ENCODE measurements at places on chromosomes 5 and 9.

DNA sequence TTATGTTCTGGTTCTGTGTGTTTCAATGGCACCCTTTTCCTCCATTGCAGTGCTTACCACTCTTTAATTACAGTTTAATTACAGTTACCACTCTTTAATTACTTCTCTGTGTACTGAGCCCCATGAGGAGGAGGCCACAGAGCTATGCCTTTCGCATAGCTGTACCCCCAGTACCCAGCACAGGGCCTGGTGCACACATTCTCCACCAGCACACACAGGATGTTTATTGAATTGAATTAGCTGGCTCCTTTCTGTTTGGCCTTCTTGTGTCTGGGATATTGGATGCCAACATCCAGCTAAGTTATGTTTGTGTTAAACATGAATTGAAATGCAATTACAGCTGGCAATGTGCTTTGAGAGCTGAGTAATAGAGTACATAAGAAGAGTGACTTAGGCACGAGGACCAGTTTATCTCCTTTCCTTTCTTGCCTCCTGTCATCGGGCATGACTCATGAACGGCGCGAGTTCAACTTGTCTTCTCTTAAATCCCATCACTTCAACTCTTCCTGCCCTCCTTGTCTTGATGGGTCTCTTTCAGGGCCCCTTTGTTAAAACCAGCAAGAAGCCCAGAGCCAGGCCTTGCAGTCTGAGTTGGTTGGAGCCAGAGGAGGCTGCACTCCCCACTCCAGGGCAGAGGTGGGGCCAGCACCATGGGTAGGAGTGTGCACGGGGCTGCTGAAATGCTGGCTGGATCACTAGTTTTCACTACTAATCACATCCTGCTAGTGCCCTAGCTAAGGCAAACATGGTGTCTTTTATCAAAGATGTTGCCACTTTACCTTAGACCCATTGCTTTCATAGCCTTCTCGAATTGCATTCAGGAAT lies 37.4 kb downstream of the MVB12B start:
- no peak for DNase-seq

DNA sequence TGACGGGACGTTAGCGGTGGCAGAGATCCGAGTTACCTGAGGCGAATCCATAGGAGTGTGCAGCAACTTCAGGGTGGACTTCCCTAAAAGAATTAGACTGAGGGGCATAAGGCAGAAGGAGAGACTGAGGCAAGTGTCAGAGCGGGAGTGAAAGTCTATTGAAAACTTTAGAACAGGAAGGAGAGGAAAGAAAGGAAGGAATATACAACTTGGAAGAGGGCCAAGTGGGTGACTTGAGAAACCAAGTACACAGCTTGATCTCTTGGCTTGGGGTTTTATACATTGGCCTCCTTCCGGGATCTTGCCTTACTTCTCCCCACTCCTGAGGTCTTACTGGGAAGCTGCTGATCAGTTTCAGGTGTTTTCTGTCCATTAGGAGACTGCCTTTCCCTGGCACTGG lies 84.9 kb downstream of the SNX18 start:
- DNase-seq = no peak

GRCh38 chr5:124628721-124629596 lies 117.5 kb downstream of the ZNF608 start:
- DNase-seq = no peak

- DNase-seq = no peak
Observed at GRCh38 chr9:6905850-6906375, 148.1 kb downstream of the KDM4C start.

- DNase-seq = no peak
Observed at GRCh38 chr5:178236679-178237078, 4.1 kb upstream of the PHYKPL start.

GRCh38 chr9:18666348-18666747 lies 192.4 kb downstream of the ADAMTSL1 start:
- no peak for DNase-seq

DNA sequence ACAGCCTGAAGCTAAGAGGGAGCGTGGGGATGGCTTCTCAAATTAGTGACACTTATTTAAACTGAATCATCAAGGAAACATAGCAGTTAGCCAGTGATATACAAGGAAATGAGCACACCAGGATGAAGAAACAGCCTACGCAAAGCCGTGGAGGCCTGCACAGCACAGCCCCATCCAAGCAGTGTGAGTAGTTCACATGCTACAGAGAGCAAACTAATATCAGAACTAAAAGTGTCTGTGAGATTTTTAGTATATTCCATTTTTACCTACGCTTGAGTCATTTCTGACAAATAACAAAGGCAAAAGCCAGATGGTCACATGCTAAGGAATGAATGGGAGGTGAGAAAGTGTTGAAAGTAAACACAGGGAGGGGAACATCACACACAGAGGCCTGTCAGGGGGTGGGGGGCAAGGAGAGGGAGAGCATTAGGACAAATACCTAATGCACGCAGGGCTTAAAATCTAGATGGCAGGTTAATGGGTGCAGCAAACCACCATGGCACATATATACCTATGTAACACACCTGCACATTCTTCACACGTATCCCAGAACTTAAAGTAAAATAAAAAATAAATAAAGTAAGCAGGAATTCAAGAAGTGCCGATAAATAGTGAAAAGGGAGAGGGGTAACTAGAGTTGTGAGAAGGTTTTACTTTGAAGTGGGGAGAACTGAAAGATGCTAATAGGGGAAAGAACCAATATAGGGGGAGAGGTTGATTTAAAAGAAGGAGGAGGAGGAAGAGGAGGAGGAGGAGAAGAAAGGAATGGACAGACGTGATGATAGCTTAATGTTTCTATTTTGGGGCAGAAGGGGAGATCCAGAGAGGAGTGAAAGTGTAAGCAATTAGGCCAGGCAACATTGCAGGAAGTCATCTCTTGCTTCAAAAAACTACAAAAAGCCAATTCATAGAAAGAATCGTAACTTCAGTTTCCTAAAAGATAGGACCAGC lies 100.9 kb upstream of the PTGER4 start:
- no peak for DNase-seq

GRCh38 chr5:157180374-157181264 lies at the start of gene ITK:
Gene ITK (plus strand): TSS chr5:157180840. CDS start chr5:157180978, 138 bp downstream.
- no peak for DNase-seq

- no peak for DNase-seq
Observed at GRCh38 chr5:1444361-1445189, 665 bp downstream of the SLC6A3 start.

GRCh38 chr5:6397536-6398269 lies 19.4 kb upstream of the MED10 start:
- DNase-seq = no peak

DNA sequence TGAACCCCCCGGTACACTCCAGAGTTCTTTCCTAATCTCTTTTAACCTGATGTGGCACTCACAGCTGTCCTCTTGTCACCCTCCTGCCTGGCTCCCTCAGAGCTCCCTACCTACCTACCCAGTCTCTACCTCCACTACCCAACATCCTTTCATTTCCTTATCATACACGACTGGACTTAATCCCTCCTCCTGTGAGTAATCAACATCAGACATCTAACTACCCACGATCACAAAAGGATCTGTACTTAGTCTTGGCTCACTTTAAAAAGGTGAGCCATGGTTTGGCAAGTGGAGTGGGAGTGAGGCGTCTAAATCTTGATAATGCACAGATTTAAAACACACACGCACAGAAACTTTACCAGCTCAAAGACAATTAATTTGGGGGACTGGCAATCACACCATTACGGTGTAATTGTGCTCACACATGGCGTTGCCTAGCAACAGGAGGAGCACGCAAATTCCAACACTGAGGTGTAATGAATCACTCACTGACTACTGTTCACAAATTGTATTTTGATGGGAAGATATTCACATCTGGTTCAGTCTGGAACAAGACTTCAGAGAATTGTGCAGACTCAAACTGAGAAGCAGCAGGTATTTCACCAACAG lies 235.9 kb downstream of the EPB41L4A start:
- no peak for DNase-seq

DNA sequence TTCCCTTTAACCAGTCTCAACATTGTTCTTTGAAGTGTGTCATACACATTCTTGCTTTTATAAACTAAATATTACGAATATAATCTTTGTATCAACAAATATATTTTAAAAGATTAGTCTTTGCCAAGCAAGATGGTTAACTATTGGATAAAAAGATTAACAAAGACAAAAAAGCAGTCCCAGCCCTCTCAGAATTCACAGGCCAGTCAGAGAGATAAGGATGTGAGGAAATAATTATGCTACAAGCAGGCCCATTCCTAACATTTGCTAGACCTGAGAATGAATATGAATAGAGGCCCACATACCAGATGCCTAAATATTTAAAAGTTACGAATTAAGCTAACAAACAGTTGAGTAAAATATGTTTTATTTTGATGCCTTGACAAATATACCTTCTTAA lies 457.7 kb downstream of the CETN3 start:
- no peak for DNase-seq

GRCh38 chr5:172439785-172440477 lies 14.4 kb downstream of the SH3PXD2B start:
- DNase-seq = no peak

DNA sequence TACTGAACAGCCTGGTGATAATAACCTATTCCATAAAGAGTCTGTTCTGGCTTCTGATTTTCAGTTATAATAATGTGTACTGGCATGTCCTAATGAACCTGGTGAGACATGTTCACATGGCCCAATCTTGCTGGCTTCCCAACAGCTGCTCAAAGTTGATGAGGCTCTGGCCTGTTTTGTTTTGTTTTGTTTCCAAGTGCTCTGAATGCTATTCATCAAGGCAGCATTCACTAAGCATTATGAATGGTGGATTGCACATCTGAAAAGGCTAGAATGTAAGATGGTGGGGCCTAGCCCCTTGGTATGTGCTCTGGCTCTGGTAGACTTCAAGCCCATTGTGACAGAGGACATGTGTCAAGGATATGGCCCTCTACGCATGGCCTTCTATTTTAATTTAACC lies 388.5 kb downstream of the PSAT1 start:
- no peak for DNase-seq

DNA sequence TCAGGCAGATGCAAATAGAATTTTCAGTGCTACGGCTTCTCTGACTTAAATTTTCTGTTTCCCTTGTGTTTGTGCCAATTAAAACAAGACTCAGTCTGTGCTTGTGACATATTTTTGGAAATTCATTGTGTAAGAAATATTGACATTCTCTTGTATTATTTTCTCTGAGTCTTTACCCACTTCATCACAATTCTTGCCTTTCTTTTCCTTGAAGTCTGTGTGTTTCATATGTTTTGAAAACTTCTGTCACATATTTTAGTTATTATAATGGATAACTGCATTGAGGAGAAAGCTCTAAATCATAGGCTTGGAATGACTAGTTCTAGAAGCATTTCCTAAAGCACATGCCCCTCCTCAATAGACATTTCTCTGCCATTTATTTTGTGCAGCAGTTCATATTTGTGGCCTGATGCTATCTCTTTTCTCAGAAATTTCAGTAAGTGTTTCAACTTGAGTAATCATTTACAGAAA lies 206.6 kb downstream of the PALM2AKAP2 start:
- DNase-seq = no peak

DNA sequence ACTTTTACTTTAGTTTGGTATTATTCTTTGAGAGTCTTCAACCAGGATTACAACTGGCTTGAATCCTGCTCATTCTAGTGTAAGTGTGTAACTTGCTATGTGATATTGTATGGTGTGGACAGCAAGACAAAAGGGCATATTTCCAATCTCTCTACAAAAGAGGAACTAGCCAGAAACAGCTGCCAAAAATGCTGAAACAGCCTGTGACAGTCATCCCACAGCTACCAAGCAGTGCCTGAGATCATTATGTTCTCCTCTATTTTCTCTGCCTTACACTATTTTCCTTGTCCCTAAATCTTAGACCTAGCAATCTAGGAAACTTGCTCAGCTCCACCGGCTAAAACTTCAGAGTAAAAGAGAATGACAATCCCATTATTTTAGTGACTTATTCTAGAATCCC lies 42.8 kb downstream of the WDR41 start:
- DNase-seq = no peak

DNA sequence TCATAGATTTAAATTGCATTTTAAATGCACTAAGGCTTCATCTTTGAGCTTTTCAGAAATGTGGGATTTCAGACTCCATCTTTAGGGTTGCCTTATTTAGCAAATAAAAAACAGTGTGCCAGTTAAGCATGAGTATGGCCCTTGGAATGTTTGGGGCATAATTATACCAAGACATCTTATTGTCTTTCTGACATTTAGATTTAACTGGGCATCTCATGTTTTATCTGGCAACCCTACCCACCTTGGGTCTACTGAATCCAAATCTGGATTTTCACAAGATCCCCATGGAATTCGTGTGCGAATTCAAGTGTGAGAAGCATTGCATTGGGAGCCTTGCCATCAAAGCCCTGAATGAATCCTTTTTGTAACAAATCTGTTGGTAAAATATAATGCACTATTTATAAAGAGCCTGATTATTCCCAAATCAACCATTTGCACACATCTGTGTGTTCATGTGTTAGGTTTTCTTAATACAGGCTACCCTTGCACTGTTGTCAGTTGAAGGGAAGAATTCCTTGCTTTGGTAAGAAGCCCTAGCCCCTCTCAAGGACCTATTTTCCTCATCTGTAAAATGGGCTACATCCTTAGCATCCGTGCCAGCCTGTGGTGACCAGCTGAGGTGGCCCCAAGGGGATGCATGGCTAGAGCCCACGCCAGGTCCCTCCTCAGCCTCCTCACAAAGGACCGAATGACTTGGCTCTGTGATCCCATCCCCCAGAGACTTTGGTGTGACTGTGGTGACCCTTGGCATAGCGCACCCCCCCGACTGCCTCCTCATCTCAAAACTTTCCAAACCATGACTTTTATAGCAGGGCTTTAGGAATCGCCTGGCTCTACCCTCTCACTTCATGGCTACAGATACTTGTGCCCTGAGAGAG lies 8.1 kb downstream of the GSN start:
- DNase-seq = no peak

GRCh38 chr5:167730121-167730520 lies 561.3 kb upstream of the WWC1 start:
- no peak for DNase-seq

DNA sequence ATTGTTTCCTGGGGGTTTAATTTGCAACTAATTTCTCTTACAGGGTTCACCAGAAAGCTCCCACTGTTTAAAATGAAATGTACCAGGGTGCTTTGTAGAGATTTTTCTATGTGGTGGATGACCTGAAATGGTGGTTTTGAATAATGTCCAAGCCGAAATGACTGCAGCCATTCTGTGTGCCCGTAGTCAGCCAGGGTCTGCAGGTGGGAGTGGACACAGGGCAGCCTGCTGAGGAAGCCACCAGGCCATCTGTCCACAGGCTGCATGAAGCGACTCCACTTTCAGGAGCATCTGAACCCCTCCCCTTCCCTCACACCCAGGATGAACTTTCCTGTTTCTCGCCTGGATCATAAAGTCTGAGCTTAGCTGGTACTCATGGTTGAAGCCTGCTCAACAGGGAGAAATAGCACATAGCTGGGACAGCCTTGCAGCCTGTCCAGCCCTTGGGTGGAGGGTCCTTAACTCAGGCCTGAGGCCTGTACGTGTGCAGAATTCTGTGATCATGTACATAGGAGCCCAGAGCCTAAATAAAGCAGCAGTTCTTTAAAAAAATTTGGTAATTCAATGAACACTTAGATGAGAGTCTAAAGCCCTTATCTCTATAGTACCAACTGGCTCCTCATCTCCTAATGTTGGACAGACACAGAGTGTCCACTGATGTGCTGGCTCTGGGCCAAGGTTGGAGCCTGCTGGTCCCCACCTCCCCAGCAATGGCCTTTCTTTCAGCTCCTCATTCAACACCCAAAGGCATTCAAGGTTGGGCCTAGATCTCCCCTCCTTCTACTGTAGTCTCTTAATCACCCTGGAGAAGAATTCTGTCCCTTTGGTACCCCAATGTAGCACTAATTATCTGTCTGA lies 72.8 kb downstream of the SHB start:
- no peak for DNase-seq

GRCh38 chr9:123251741-123252140 lies 16.6 kb downstream of the STRBP start:
- DNase-seq = peak; percentile 2

GRCh38 chr5:136000932-136001331 lies 27.9 kb upstream of the TGFBI start:
- no peak for DNase-seq
